ENCODE measurements at places on chromosomes 2 and 18.
A peak's percentile ranks its signal among the peaks of the same experiment; 100 is the strongest.

DNA sequence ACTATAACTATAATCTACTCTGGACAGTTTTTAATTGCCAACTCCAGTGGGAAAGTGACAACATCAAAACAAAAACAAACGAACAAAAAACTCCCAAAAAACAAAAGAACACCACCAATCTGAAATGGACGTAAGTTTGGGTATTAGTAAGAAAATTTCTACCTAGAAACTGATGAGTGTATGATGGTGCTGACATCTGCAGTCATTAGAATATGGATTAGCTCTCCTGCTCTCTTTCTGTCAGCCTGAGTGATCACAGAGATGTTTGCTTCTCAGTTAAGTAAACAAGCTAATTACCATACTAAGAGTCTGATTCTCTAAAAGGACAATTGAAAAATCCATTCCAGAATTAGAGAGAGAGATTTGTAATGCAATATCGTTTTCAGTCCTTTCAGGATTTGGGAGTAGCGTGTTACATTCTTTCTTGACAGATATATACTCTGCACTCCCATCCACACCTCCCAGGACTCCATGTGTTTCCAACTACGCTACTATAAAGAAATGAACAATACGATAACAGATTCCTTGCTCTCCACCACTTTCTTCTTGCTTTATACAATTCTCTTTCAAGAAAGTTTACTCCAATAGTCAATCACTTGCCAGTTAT, 1347.4 kb upstream of the PIK3C3 start:
- no peak for DNase-seq

- no peak for DNase-seq
Measured at GRCh38 chr18:51884039-51884438, 456.0 kb upstream of the DCC start.

GRCh38 chr2:149739171-149739882, 151.8 kb upstream of the MMADHC start:
- no peak for DNase-seq

- DNase-seq, result no peak
Measured at GRCh38 chr2:18057657-18058056, 179.2 kb downstream of the KCNS3 start.

DNA sequence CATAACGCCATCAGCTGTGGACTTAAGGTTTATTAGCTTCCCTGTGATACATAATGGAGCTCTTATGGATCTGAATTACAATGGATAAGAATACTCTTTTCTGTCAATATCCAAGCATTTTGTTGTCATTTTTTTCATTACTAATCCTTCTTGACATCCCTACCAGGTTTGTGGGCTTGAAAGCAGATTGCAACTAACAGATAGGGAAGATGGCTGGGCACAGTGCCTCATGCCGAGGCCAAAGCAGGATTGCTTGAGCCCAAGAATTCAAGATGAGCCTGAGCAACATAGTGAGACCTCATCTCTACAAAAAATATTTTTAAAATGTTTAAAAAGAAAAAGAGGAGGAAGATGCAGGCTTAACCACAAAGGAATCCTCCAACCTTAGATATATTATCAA, 42.4 kb downstream of the ASXL2 start:
- no peak for DNase-seq

DNA sequence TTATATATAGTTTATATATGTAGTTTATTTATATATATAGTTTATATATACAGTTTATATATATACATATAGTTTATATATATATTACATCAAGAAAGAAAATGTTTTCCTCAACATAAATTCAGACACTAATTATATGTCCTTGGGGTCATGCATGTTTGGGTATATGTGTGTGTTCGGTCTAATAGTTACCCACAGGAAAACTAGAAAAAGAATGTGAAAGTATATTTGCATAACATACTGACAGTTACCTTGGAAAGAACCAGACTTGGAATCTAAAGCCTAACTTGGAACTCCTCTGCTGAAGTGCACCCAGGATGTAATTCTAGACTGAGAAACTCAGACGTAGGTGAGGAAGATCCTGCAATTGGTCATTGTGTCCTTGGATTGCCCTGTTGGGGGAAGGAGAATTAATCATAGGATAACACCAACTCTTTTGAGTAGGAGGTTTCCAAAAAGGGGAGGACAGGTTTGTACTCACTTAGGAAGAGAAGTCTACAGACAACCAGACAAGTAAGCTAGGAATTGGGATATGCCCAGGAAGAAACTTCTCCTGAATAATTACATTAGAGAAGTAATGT, 8.9 kb upstream of the SLC25A12 start:
- DNase-seq, result no peak

DNA sequence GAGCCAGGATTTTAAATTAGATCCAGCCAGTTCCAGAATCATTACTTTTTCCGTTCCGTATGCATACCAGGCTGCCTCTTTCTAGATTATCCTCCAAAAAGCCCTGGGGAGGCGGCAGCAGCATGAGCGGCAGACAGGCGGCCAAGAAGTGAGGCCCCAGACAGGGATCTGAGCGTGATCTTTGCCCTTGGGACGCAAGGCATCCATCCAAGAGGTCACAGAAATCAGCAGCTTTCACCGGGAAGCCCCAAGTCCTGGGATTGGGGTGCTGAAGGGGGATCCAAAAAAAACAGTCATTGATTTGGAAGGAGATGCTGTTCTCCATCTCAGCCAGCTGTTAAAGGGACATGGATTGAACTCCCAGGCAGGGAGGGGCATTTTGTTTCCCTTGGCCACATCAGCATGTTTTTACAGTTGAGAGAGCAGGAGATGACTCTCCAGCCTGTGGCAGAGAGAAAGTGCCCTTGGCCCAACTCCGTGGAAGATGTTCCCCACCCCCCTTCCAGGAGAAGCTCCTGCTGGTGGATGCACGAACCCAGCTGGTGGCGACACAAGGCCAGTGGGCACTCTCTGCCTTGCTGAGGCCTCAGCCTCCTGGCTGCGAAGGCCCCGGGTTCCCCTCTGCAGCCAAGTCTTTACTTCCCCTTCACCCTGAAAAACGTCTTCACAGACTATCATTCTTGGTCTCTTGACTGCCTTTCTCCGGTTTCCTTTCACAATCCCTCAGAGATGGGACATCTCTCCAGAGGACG, 265.6 kb downstream of the ANAPC1 start:
- DNase-seq, result peak; percentile 69

GRCh38 chr18:50917021-50917420, 38.1 kb downstream of the ME2 start:
- DNase-seq, result no peak

DNA sequence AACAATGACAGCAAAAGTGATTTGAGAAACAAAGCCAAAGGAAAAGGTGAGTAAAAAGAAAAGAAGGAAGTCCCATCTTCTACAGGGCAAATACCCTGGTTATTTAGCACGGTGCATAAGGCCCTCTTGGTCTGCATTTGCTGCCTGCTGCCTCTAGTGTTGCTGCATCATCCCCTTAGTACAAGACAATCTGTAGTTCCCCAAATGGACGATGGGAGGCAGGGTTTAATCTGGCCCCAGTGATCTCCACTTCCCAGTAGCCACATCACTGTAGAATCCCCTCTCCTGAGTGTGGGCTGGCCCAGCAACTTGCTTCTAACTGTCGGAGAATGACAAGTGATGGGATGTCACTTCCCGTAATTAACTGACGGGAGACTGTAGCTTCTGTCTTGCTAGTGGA, 85.1 kb downstream of the CTAGE1 start:
- DNase-seq, result peak; percentile 10

DNA sequence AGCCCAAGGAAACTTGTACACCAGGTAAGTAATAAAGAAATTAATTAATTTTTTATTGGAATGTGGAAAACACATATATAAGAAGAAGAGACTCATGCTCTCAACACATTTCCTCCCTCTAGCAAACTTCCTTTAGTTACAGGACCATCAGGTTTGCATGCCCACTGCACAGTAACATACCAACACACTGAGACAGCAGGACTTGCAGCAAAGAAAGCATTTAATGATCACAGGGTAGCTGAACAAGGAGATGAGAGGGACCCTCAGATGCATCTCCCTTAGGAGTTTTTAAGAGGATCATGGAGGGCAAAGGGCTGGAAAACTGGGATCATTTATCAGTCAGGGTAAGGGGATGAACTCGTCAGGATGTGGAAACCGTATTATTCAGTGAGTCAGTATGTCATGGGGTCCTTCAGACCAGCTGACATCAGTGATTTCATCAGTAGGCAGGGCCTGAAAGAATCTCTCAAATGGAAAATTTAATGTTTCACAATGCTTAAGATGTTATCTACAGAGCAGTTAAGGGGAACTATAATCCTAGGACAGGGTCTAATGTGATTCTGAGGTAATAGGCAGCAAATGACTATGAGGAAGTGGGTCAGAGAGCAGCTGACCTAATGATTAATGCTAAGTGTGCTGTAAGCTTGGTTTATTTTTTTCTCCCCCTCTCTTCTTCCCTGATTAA, 193.8 kb upstream of the RND3 start:
- DNase-seq, result peak; percentile 56

GRCh38 chr2:79619976-79620375, 107.1 kb downstream of the CTNNA2 start:
- no peak for DNase-seq

- DNase-seq, result no peak
Measured at GRCh38 chr2:28172114-28172898, 220.4 kb upstream of the FOSL2 start.

DNA sequence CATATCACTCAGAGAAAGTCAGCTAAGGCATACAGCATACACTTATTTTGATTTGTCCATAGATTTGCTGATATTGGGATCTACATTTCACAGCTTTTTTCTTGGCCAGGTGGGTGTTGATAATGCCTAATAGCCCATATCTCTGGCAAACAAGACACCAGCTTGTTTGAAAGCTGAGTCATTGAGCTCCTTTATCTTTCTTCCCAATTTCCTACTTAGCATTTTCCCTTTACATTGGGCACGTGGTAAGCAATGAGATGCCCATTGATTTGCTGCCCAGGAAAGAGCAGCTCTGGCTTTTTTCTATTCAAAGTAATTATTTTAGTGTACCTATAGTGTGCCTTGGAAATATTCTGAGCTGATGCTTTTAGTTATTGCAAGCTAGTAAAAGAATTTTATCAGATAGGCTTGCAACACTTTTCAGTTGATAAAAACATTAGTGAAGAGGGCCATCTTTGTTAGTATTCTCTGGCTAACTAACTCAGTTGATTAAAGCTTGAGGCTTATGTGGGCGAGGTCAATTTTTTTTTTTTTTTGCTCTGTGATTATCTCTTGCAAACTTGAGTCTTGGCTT, 79.6 kb downstream of the OSBPL6 start:
- DNase-seq, result no peak

- DNase-seq, result no peak
Measured at GRCh38 chr2:191291471-191291870, 46.3 kb downstream of the MYO1B start.

- DNase-seq, result no peak
Measured at GRCh38 chr2:174902506-174903263, 102.5 kb downstream of the CHN1 start.

DNA sequence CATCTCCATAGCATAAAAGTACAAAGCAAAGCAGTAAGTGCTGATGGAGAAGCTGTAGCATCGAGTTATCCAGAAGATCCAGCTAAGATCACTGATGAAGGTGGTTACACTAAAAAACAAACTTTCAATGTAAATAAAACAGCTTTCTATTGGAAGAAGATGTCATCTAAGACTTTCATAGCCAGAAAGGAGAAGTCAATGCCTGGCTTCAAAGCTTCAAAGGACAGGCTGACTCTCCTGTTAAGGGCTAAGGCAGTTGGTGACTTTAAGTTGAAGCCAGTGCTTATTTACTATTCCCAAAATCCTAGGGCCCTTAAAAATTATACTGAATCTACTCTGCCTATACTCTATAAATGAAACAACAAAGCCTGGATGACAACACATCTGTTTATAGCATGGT, 44.0 kb downstream of the METTL8 start:
- DNase-seq, result no peak

DNA sequence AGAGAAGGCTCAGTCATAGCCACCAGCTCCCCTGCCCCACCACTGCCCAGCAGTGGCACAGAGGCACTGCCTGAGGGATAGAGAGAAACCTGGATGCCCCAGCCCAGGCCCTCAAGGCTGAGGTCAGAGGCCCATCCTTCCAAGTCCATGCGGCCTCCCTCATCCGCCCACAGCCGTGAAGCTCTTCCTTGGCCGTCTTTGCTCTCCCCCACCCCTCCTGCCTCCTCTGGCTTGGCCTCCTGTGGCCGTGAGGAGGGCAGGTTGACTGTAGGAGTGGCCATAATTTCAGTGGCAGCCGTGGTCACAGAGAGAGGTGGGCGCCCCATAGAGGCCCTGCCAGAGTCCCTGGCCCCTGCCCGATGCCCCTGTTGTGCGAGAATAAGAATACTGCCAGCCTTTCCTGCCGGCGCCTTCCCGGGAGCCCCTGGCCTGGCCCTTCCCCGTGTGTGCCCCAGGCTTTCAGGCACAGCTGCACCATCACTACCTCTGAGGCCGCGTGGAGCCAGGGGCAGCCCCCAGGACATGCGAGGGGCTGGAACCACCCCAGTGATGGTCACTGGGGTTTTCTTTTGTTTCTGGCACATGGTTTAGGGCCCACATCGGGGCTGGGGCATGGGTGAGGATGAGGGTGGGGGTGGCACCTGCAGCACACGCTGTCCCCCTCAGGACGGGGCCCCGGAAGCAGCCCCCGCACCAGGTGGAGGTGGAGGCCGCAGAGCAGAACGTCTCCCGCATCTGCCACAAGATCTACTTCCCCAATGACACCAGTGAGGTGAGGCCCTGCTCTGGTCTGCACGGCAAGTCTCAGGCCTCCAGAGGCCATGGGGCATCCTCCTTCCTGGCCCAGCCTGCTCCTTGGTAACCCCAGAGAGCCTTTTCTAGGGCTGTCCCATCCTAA, 13.1 kb upstream of the GPR17 start:
- no peak for DNase-seq

GRCh38 chr2:121570036-121570666, 39.5 kb downstream of the RNU4ATAC start:
- DNase-seq, result no peak

- no peak for DNase-seq
Measured at GRCh38 chr18:62778976-62779869, 63.9 kb downstream of the PHLPP1 start.

DNA sequence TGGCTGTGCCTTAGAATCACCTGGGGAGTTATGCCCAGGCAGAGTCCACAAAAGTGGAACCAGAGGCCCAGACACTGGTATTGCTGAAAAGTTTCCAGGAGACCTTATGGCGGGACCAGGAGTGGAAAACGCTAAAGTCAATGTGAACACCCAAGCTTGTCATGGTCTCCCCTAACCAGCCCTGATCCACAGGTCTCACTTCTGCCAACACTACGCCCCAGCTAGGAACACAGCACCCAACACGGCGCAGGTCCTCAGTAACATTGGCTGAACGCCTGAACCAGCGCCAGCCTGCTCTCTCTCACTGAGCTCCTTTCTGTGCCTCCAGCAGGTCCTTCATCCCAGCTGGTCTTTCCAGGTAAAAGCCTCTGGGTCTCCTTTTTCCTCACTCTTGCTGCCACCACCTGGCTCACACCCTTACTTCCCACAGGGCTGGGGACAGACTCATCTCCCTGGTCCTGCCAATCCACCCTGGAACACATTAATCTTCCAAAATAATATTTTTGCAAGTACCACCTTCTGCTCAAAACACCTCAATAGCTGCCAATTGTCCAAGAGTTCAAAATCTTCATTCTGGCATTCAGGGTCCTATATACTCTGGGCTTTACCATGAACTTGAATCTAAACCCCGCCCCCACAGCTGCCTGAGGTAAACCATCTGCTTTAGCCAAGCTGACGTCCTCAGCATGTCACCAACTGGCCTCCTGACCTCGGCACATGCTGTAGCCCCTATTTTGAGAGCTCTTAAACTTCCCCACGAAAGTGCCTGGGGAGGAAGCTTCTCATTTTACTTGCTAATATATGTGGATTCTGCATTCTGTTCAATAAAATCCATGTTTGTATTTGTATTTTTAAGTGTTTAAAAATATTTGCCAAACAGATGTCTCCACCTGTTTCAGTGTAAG, 34.6 kb downstream of the ADCY3 start:
- DNase-seq, result peak; percentile 87
